ENCODE measurements at places on chromosomes 4 and X.
A peak's percentile ranks its signal among the peaks of the same experiment; 100 is the strongest.

DNA sequence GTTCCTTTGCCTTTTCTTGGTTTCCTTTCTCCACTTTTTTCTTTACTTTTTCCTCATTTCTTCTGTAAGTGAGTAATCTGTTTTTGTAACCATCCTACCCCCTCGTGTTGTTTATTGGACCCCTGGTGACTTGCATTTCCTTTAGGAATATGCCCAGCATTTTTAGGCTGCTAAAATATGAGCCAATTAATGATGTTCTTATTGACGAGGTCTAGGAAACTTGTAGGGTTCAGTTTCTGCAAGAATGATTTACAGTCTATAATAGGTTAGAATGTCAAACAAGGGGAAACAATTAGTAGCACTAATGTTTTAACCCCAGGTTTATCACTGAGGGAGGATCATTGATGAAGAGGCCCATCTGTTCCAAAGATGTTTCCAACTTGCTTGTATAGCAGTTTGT lies 79.0 kb downstream of the CPE start:
- DNase-seq = no peak

- DNase-seq = no peak
These were observed 78.1 kb downstream of the NDST3 start for GRCh38 chr4:118112117-118113046.

GRCh38 chrX:14899607-14900006 lies 26.4 kb downstream of the MOSPD2 start:
- DNase-seq = no peak

DNA sequence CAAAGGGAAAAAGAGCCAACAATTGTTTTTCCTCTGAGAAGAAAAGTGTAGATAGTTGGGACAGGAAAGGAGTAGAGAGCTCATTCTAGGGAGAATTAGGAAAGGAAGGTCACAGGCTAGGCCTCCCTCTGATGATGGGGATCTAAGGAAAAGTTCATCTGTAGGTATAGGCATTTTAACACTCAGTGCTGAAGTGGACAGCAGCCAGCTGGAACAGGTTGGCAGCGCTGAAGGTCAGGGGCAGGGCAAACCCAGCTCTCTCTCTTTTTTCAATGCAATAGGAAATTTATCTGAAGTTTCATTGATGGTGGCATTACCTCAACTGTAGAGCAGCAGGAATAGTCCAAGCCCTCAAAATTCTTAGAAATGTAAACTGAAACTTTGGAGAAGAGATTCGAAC lies 98.5 kb upstream of the ETNPPL start:
- peak; percentile 23 for DNase-seq

GRCh38 chr4:76926841-76927240 lies 22.7 kb upstream of the SEPTIN11 start:
- DNase-seq = no peak

- DNase-seq = no peak
These were observed 45.3 kb downstream of the RPGR start for GRCh38 chrX:38282049-38282448.

GRCh38 chr4:118773429-118773792 lies 62.5 kb downstream of the SEC24D start:
- no peak for DNase-seq

DNA sequence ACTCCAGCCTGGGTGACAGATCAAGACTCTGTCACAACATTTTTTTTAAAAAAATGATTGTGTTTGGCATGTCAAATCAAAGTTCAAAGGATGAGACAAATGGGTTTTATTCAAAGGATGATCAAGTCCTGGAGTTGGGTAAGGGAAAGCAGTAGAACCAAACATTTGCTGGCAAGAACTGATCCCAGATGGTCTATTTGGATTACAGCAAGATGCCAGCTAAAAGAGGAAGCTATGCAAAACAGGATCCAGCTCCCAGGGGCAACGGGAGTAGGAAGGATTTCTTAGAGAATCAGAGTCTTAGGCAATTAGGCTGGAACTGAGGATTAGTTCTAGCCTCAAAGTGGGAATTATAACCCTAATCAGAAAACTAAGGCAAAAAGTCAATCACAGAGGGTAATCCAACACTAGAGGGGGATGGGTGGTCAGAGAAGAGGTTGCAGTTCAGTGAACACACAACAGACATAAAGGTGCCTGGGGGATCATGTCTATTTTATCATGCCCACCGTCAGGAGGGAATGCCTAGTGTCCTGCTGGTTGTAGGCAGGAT lies 133.0 kb upstream of the PLS3 start:
- DNase-seq = no peak

GRCh38 chr4:6657242-6658208 lies 17.0 kb downstream of the MRFAP1 start:
- DNase-seq = no peak

DNA sequence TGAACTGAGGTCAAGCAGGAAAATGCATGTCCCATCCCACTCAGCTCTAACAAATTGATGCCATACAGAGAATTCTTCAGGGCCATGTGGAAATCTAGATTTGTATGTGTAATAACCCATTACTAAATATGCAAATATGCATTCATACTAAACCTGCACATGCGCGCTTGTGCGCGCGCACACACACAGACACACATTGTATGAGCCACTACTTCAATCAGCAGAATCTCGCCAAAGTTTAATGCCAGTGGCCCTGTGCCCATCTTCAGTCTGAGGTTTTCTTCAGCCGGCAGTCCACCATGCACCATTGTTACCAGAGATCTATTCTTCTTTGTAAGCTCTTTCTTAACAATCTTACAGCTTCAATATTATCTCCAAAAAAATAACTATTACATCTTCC lies 276.4 kb downstream of the PDGFC start:
- no peak for DNase-seq

GRCh38 chrX:153878969-153879653 lies 6.9 kb downstream of the L1CAM start:
- peak; percentile 32 for DNase-seq

GRCh38 chr4:142331646-142332045 lies 514.5 kb downstream of the INPP4B start:
- DNase-seq = no peak

DNA sequence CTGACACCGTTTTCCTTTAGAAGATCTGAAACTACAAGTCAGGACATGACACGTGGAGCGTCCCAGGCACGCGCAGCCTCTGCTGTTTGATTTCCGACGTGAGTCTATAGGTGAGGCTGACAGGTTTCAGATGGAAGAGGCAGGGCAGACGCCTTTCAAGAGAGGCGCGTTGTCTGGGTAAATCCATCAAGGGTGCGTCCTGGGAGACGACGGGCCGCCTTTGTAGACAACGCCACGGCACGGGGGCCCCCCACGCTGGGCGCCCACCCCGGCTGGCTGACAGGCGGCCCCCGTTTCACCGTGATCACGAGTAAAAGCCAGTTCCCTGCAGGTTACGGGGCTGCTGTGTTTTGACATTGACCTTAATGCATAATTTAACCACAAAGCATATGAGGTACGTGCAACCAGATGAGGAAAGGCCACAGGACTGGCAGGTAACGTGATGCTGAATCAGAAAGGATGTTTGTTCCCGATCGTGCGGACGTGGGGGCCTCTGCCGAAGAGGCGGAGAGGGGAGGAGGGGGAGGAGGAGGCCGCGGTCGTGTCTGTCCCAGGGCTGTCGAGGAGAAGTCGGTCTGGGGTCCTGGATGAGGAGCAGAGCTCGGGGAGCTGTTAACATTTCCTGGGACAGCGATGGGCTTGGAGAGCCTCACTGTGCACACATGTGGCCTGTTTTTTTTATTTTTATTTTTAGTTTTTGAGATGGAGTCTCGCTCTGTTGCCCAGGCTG lies 51.1 kb upstream of the PPP2R3B start:
- peak; percentile 45 for DNase-seq

DNA sequence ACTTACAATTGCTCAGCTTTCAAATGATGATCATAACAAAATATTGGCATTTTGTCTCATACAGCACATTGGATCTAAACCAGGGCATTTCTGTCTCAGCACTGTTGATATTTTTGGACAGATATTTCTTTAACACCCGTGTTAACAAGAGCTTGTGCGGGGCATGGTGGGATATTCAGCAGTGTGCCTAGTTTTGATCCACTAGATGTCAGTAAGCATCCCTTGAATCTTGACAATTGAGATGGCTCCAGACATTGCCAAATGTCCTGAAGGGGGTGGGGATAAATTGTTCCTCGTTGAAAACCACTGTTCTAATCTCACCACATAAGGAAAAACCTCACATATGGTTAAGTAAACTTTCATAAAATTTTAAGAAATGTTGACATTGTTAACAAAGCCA lies 806.3 kb downstream of the STIM2 start:
- DNase-seq = no peak

GRCh38 chr4:17165286-17165685 lies 266.8 kb upstream of the LDB2 start:
- DNase-seq = no peak

DNA sequence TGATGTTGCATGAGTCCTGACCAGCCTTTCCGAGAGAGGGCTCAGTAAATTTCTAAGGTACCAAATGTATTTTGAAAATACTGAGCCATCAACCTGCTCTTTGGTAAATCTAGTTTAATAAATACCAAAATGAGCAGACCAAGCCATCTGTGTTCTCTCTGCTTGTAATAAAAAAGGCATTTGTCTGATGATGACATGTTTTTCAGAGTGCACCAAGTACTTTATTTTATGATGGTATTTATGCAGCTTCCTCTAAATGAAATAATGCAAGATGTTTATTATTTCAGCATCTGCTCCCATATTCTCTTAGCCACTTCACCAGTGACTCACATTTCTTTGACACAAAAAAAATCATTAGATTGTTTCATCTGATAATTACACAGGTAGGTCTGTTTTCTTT lies 700.5 kb downstream of the TRIML1 start:
- no peak for DNase-seq

DNA sequence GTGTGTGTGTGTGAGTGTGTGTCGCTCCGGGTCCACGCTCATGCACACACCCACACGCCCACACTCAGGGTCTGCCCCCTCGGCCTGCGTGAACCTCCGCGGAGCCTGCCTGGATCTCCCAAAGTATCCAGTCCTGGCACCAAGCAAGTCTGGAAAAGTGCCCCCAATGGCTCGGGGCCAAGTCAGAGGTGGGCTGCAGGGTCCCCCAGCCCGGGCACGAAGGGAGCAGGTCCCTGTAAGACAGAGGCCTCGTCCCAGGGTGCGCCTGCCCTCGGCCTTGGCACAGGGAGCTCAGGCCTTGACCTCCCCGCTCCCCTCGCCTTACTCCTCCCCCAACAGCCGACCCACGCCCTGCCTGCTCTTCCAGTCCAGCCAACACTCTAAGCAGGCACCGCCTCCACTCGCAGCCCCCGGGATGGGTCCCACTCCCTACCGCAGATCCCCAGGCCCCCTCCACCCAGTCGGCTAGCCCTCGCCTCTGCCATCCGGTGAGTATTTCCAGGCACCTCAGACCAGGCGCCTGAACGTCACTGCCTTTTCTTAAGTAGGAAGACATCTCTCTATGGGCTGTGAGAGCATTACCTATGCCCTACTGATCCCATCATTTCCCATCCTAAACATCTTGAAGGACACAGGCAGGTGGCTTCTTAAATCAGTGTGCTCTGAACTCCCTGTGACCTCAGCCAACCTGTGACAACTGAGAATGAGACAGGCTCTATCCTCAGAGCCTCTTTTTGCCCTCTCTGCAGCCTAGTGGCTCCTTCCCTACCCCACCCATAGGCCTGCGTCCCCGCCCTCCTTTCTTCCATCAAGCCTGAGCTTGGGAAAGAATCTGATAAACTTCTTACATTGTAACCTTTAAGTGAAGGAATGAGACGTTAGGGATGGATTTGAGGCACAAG lies 704 bp downstream of the FAM114A1 start:
- DNase-seq = no peak

DNA sequence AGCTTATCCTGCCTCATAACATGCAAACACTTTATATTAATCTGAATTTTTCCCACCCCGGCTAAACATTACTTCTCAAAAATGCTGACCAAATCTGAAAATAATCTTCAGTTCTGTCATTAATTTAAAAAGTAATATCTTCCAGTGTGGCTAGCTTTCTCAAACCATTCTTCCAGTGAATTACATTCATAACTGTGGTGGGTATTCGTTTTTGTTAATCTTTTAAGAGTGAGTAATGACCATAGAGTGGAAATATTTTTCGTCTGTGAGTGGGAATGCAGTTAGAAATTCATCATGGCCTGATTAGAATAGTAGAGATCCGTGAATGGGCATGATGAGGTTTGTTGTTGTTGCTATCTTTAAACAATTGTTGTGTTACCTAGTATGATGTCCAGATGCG lies 138.6 kb upstream of the SFRP2 start:
- DNase-seq = no peak

GRCh38 chr4:153045111-153045982 lies 109.2 kb downstream of the FHDC1 start:
- DNase-seq = no peak

DNA sequence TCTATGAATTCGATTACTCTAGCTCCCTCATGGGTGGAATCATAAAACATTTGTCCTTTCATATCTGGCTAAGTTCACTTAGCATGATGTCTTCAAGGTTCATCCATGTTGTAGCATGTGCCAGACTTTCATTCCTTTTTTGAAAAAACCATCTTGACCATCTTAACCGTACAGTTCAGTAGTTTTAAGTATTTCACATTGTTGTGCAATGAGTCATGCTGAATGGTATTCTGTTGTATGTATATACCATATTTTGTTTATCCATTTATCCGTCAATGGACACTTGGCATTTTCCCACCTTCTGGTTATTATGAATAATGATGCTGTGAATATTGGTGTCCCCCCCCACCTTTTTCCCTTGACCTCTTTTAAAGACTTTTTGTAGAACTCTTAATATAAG lies 72.4 kb upstream of the TLR2 start:
- no peak for DNase-seq

GRCh38 chr4:38161208-38162113 lies 201.3 kb downstream of the PTTG2 start:
- no peak for DNase-seq

- no peak for DNase-seq
These were observed 140.6 kb upstream of the TENM3 start for GRCh38 chr4:182102576-182102975.

GRCh38 chrX:25810202-25810601 lies 327.9 kb upstream of the MAGEB18 start:
- no peak for DNase-seq

DNA sequence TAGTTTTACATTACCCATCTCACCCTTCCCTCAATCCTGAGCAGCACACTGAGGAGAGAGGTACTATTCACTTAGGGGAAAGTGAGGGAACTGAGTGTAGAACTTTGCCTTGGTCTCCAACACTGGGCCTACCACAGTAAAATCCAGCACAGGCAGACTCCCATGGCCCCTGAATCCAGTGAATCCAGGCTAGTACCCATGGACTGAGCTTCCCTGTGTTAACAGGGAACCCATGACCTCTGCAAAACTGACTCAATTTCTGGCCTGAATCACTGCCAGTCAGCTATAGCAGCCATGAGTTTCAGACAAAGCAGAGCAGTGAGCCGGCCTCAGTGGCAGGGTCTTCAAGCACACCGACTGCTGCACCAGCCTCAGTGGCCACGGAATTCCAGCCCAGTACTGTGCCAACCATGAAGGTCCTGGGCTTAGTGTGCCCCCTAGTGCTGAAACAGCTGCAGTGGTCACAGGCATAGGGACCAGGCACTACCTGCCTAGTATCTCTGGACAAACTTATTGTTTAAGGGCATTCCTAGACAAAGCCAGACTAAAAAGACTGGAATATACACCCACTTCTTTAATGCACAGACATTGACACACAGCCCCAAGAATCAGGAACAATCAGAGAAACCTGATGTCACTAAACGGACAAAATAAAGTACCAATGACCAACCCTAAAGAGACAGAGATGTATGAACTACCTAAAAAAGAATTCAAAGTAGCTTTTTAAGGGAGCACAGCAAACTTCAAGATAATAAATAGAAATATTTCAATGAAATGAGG lies 127.4 kb upstream of the RPL34 start:
- peak; percentile 53 for DNase-seq

GRCh38 chr4:15771216-15772058 lies 6.7 kb upstream of the CD38 start:
- DNase-seq = peak; percentile 57
